ENCODE measurements at places on chromosomes 11 and 22.

DNA sequence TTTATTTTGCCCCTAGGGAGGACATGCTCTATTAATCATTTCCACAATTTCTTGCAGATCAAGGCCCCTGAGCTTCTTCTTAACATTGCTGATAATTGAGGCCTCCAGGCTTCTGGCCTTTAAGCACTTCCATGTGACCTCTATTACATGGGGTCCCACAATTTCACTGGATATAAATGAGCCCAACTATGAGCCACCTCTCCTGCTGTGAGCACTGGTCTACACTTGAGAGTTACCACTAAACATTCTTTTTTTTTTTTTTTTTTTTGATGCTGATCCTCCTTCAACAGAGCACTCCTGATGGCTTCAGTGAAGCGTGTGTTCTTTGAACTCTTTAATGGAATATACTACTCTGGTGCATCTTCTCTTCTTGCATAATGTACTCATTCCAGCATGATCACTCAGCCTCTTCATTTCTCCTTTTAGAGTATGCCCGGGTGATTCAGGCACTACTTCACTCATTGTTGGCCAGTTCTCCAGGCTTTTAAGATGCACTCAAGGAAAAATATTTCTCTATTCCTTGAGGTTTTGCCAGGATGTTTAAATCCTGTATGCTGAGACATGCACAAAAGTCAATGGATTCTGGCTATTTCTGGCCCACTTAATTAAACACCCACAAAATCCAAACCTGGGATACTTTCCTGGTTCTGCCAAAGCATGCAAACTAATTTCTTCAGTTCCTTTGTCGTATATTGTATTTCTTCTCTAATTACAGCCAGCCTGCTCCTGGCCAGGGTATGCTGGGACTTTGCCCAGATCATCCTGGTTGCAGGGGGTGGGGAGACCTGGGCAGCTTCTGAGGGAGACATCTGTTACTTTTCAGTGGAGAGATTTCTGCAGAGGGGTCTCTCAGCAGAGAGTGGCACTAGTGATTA lies 257.8 kb upstream of the LUZP2 start:
- no peak for DNase-seq

- no peak for DNase-seq
Observed at GRCh38 chr11:64324692-64325469, 7.0 kb downstream of the PRDX5 start.

- DNase-seq: no peak
Observed at GRCh38 chr11:91222830-91223229, 1000.0 kb upstream of the CHORDC1 start.

- DNase-seq: no peak
Observed at GRCh38 chr11:44817207-44817949, 90.6 kb downstream of the TSPAN18 start.

GRCh38 chr11:122642472-122642922 lies 13.0 kb upstream of the UBASH3B start:
- DNase-seq: no peak
